ENCODE measurements at places on chromosomes 11 and 22. TPM values are rescaled to one million over a fixed set of nuclear protein-coding genes. Genes with fewer than 3 reads are reported as not detected.

The MPPED2 gene
- total RNA-seq = 18.7 TPM

The CACNA1I gene
- total RNA-seq = 13.7 TPM

The PGA5 gene
- 0.75 TPM for total RNA-seq

The ASCL3 gene
- not detected for total RNA-seq

The KDM4D gene
- total RNA-seq = 1.2 TPM

The HINFP gene
- 50.7 TPM for total RNA-seq

The CLTCL1 gene
- 11.8 TPM for total RNA-seq

The IFITM10 gene
- total RNA-seq = 1.9 TPM

The KCNQ1 gene
- 2.8 TPM for total RNA-seq

The MS4A12 gene
- total RNA-seq = not detected

The MMP7 gene
- total RNA-seq = not detected

The LINC01488 gene
- total RNA-seq = not detected

The SCGB1A1 gene
- not detected for total RNA-seq

- H3K4me3 ChIP-seq = no peak overlapping the region
- H3K4me1 ChIP-seq = peaks cover 3% of the 10 kb centered on the region
- no peaks in the 10 kb centered on the region for H3K36me3 ChIP-seq
- DNase-seq = no peak
- no peak overlapping the region for H3K27ac ChIP-seq
Measured at GRCh38 chr11:61529537-61530225, 21.1 kb downstream of the LRRC10B start.

DNA sequence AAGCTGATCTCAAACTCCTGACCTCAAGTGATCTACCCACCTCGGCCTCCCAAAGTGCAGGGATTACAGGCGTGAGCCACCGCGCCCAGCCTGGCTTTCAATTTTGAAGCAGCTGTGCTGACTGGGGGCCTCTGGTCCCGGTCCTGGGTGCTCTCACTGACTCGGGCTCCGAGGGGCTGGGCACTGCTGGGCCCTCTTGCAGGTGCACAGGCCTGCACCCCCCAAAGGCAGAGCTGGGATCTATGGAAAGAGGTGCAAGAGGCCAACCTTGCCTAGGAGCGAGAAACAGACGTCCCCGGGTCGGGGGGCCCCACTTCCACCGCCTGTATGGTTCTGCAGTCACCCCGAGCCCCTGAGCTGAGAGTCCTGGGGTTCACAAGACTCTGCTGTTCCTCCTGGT lies 33.2 kb downstream of the KIAA0930 start:
- H3K36me3 ChIP-seq = peaks cover 3% of the 10 kb centered on the region
- H3K27ac ChIP-seq = no peak overlapping the region
- DNase-seq = no peak
- peaks cover 5% of the 10 kb centered on the region for H3K4me1 ChIP-seq
- H3K4me3 ChIP-seq = no peak overlapping the region
- no peaks in the 10 kb centered on the region for H3K27me3 ChIP-seq

- peaks cover 53% of the 10 kb centered on the region for H3K27me3 ChIP-seq
- no peak overlapping the region for H3K4me3 ChIP-seq
- H3K36me3 ChIP-seq = no peaks in the 10 kb centered on the region
- H3K4me1 ChIP-seq = peaks cover 12% of the 10 kb centered on the region
- no peak for DNase-seq
Measured at GRCh38 chr11:121270001-121270678, 22.4 kb upstream of the SC5D start.

- no peak for DNase-seq
- no peak overlapping the region for H3K27ac ChIP-seq
- no peak overlapping the region for H3K4me3 ChIP-seq
- H3K4me1 ChIP-seq = no peaks in the 10 kb centered on the region
- no peaks in the 10 kb centered on the region for H3K27me3 ChIP-seq
Measured at GRCh38 chr11:79809487-79809886, 368.7 kb upstream of the TENM4 start.

DNA sequence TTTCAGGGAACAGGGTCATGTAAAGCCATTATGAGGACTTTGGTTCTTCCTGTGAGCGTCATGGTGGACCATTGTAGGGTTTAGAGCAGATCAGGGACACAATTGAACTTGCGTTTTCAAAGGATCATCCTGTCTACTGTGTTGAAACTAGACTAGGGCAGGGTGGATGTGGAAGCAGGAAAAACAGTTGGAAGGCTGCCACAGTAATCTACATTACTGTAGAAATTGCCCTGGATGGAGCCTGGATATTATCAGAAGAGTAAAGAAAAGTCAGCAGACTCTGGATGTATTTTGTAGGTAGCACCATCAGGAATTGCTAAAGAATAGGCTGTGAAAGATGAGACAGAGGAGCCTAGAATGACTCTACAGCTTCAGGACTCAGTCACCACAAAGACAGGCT lies 5.4 kb downstream of the POU2AF2 start:
- H3K36me3 ChIP-seq = no peaks in the 10 kb centered on the region
- H3K27ac ChIP-seq = no peak overlapping the region
- no peaks in the 10 kb centered on the region for H3K27me3 ChIP-seq
- no peak for DNase-seq

DNA sequence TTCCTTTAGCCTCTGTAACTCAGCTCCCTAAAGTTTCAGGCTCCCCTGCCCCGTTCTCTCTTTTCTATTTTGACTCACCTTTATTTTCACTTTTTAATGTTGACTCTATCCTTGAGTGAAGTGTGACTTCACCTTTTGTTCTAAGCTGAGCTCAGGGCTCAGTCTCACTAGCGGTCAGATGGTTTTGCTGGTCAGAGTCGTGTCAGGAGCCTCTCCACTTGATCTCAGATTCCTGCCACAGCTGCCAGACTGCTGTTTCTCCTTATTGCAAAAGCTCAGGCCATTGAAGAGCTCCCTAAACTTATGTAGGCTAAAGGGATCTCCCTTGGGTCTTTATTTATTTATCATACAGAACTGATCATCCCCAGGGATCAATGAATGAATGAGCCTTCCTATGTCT lies 13.7 kb upstream of the POU2AF2 start:
- H3K4me1 ChIP-seq = no peaks in the 10 kb centered on the region
- H3K27ac ChIP-seq = no peak overlapping the region
- no peak overlapping the region for H3K4me3 ChIP-seq
- DNase-seq = no peak
- no peaks in the 10 kb centered on the region for H3K36me3 ChIP-seq
- peaks cover 9% of the 10 kb centered on the region for H3K27me3 ChIP-seq

DNA sequence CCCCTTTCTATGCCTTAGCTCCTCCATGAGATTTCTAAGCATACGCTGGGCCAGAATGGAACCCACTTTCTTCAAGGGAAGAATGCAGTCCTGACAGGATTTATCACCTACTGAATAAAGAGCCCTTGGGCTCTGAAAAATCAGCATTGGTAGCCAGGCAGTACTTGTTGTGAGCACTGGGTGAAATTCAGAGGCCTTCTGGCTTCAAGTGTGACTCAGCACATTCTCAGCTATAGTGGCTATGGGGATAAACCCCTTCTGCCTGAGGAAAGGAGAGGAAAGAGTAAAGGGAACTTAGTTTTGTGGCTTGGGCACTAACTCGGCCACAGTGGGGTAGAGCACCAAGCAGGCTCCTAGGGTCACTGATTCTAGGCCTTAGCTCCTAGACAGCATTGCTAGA lies 574.8 kb downstream of the JRKL start:
- H3K4me3 ChIP-seq = no peak overlapping the region
- no peaks in the 10 kb centered on the region for H3K4me1 ChIP-seq
- no peaks in the 10 kb centered on the region for H3K27me3 ChIP-seq
- H3K36me3 ChIP-seq = no peaks in the 10 kb centered on the region

GRCh38 chr22:23655891-23656475 lies 23.9 kb upstream of the DRICH1 start:
- no peaks in the 10 kb centered on the region for H3K4me1 ChIP-seq
- DNase-seq = no peak
- no peak overlapping the region for H3K27ac ChIP-seq

GRCh38 chr22:29139965-29140782 lies 65.5 kb upstream of the EMID1 start:
- no peak overlapping the region for H3K4me3 ChIP-seq
- no peak for DNase-seq
- no peak overlapping the region for H3K27ac ChIP-seq
- H3K27me3 ChIP-seq = no peaks in the 10 kb centered on the region
- H3K36me3 ChIP-seq = no peaks in the 10 kb centered on the region

GRCh38 chr11:82631722-82632630 lies 101.7 kb downstream of the FAM181B start:
- H3K4me1 ChIP-seq = no peaks in the 10 kb centered on the region
- no peaks in the 10 kb centered on the region for H3K27me3 ChIP-seq
- no peak overlapping the region for H3K4me3 ChIP-seq
- DNase-seq = no peak
- H3K36me3 ChIP-seq = no peaks in the 10 kb centered on the region
- H3K27ac ChIP-seq = no peak overlapping the region

- no peaks in the 10 kb centered on the region for H3K36me3 ChIP-seq
- H3K4me1 ChIP-seq = no peaks in the 10 kb centered on the region
- no peak for DNase-seq
- H3K27ac ChIP-seq = no peak overlapping the region
Measured at GRCh38 chr11:61956191-61957020, 6.3 kb downstream of the BEST1 start.

DNA sequence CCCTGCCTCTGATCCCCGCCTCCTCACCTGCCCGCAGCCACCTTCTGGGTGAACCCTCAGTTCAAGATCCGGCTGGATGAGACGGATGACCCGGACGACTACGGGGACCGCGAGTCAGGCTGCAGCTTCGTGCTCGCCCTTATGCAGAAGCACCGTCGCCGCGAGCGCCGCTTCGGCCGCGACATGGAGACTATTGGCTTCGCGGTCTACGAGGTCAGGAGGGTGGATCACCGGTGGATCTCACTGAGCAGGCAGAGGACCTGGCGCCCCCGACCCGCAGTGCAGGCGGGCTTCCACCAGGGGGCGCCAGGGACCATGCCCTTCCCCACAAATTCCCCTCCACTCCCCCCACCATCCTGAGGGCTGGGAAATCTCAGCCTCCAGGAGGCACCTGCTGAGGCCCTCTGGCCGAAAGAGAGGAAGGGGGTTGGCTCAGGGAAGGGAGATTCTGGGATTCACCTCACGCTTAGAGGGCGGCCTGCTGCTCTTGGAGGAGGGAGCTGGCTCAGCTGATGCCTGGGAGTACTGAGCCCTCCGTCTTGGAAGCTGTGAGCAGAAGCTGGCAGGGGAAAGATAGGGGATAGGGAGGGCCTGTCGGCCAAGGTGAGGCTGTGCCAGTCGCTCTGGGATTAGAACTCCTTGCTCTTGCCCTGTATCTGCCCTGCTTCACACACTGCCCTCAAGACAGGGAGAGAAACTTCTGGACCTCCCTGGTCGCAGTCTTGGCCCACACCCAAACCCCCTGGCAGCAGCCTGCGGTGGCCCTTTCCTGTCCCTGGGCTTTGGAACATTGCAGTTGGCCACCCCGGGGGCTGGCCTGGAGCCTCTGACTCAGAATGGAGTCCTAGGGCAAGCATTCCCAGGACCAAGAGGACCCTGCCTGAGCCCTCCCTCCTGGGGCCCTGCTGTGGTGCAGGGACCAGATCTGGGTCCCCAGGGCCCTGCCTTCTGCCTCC lies 23.2 kb downstream of the CAPN1 start:
- peak; percentile 96 for DNase-seq
- peaks cover 70% of the 10 kb centered on the region for H3K36me3 ChIP-seq
- no peak overlapping the region for H3K27ac ChIP-seq
- H3K4me1 ChIP-seq = no peaks in the 10 kb centered on the region
- no peaks in the 10 kb centered on the region for H3K27me3 ChIP-seq

- no peak overlapping the region for H3K4me3 ChIP-seq
- DNase-seq = no peak
- H3K27ac ChIP-seq = no peak overlapping the region
- no peaks in the 10 kb centered on the region for H3K36me3 ChIP-seq
- peaks cover 3% of the 10 kb centered on the region for H3K4me1 ChIP-seq
Measured at GRCh38 chr22:37604875-37605274, 3.8 kb upstream of the GGA1 start.

GRCh38 chr11:69986830-69987229 lies 91.3 kb upstream of the ANO1 start:
- no peaks in the 10 kb centered on the region for H3K4me1 ChIP-seq
- no peak for DNase-seq
- H3K36me3 ChIP-seq = no peaks in the 10 kb centered on the region
- H3K27me3 ChIP-seq = peaks cover 88% of the 10 kb centered on the region
- H3K27ac ChIP-seq = no peak overlapping the region

DNA sequence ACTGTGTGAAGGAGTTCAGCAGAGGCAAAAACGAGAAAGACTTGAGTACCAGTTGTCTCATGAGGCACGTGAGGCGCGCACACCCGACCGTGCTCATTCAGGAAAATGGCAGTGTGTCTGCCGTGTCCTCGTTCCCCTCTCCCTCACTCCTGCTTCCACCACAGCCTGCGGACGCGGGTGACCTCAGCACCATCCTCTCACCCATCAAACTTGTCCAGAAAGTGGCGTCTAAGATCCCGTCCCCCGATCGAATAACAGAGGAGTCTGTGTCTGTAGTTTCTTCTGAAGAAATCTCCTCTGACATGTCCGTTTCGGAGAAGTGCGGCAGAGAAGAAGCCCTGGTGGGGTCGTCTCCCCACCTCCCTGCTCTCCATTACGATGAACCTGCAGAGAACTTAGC lies 30.4 kb downstream of the ZBED4 start:
- H3K27me3 ChIP-seq = no peaks in the 10 kb centered on the region
- H3K4me1 ChIP-seq = no peaks in the 10 kb centered on the region
- no peak for DNase-seq
- no peak overlapping the region for H3K27ac ChIP-seq
- no peak overlapping the region for H3K4me3 ChIP-seq

GRCh38 chr11:94481342-94481741 lies 12.3 kb downstream of the MRE11 start:
- no peaks in the 10 kb centered on the region for H3K27me3 ChIP-seq
- H3K4me3 ChIP-seq = no peak overlapping the region
- no peaks in the 10 kb centered on the region for H3K4me1 ChIP-seq
- H3K27ac ChIP-seq = no peak overlapping the region
- H3K36me3 ChIP-seq = peaks cover 70% of the 10 kb centered on the region

DNA sequence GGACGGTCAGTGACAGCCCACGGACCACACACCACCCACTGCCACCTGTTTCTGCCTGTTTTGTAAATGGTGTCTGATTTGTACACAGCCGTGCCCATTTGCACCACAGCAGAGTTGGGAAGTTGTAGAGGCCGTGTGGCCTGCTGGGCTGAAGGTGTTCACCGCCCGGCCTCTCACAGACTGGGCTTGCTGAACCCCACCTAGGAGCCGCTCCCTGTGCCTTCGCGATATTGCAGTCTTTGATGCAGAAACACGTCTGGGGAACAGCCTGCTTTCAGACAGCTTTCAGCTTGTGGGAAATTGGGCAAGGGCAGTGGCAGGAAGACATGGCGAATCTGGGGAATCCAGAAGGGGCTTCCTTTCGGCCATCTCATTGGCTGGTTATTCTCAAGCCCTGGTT lies 9.8 kb upstream of the GRAMD4 start:
- no peak overlapping the region for H3K4me3 ChIP-seq
- no peak for DNase-seq
- no peaks in the 10 kb centered on the region for H3K27me3 ChIP-seq
- H3K4me1 ChIP-seq = no peaks in the 10 kb centered on the region
- H3K27ac ChIP-seq = no peak overlapping the region

- no peaks in the 10 kb centered on the region for H3K27me3 ChIP-seq
- H3K27ac ChIP-seq = no peak overlapping the region
- DNase-seq = no peak
- no peaks in the 10 kb centered on the region for H3K36me3 ChIP-seq
- peaks cover 2% of the 10 kb centered on the region for H3K4me1 ChIP-seq
Measured at GRCh38 chr11:14371249-14371648, 12.3 kb upstream of the RRAS2 start.

- H3K4me1 ChIP-seq = peaks cover 26% of the 10 kb centered on the region
- no peaks in the 10 kb centered on the region for H3K27me3 ChIP-seq
- H3K27ac ChIP-seq = no peak overlapping the region
- H3K4me3 ChIP-seq = peak overlapping the region; percentile 72
- H3K36me3 ChIP-seq = peaks cover 16% of the 10 kb centered on the region
Measured at GRCh38 chr11:63889344-63889743, 27.6 kb downstream of the RCOR2 start.

- H3K27me3 ChIP-seq = no peaks in the 10 kb centered on the region
- no peaks in the 10 kb centered on the region for H3K36me3 ChIP-seq
- H3K4me3 ChIP-seq = no peak overlapping the region
- peaks cover 22% of the 10 kb centered on the region for H3K4me1 ChIP-seq
- no peak overlapping the region for H3K27ac ChIP-seq
- DNase-seq = peak; percentile 77
Measured at GRCh38 chr11:70135625-70136059, 57.5 kb downstream of the ANO1 start.
